Natural killer cell treated with Interleukin-12 subunit alpha and Interleukin-12 subunit beta and Interleukin-15 and Interleukin-18, amount 100 ng/mL, for 72 hours (primary cell): ENCODE measurements at places on chromosomes 7 and 10. TPM values are rescaled to one million over a fixed set of nuclear protein-coding genes. Genes with fewer than 3 reads are reported as not detected.

DNA sequence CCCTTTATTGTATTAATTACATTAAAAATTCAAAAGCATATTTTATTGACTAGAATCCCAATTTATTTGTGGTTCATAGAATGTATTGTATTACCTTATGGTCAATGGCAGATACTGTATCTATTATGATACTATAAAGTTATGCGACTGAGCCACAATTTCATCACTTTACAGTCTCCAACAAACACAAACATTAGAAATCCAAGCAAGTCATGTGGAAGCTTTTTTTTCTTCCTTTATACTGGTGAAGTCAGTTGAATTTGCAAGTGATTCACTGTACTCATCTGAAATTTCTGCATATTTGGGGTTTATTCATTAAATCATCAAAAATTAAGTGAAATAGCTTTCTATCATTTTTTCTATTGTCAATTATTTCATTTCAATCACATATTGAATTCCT is 54.3 kb downstream of the BMPER start:
- DNase-seq, result no peak

DNA sequence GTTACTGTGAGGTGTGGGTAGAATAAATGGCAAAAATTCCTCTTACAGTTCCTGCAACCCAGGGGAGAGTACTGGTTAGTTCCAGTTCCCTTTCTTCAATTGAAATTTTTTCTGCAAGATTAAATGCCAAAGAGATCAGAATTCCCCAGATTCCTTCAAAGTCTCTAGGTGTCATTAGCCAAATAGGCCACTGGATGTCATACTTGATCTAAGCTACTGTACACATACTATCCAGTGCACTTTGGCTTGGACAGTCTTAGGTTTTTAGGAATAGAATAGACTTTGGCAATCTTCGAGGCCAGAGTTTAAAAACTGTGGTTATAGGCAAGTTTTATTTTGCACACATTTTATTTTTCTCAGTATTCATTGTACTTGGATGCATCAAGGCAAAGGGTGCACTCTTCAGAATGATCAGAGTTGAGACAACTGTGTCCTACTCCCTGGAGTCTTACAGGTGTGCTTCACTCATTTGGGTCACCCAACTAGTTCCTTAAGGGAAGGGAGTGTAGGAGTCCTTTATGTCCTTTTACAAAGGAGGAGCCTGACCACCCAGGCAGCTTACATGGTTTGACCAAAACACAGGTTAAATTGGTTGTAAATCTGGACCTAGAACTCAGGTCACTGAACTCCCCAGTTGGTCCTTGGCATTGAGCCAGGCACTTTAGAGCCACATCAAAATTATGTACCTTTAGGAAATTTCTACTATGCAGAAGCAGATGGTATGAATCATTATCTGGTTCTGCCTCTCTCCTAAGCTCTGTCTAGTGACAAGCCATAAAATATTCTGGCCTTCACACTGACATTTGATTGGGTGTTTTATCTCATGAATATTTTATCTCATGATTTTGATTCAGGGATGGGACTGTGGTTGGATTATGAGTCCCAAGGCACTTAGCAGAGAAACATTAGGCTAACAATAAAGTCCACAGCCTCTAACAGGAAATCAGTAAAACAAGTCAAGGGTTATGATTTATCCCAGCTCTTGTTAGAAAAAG is 49.5 kb downstream of the ASAH2B start:
- no peak for DNase-seq

DNA sequence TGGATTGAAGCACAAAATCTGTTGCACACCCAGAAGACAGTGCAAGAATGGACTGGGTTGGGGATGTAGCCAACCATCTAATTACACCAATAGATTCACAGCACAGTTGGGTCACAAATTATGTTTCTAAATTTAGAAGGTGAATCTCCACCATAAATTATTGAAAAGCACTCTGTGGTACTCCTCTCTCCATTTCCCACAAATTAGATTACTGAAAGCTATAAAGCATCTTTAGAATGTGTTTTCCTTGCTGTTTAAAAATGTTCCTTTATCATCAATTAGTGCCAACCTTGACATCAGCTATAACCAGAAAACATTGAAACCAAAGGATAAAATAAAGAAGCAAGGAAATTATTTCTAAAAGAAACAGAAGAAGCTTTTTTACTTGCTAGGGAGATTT is 39.9 kb upstream of the HDAC9 start:
- DNase-seq, result no peak

GRCh38 chr7:90706072-90706716 is 110.1 kb downstream of the CDK14 start:
- DNase-seq, result no peak

DNA sequence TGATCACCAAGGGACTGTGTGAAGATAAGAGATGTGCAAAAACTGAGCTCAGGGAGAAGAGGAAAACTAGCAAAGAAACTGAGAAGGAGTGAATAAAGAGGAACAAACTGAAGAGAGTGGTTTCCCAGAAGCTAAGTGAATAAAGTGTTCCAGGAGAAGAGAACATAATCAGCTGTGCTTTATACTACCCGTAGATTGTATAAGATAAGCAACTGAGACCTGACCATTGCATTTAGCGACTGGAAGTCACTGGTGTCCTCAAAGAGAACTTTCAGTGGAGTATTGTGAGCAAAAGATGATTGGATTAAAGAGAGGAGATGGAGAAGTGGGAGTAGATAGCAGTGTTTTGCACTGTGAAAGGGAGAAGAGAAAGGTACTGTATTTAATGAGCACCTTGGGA is 14.6 kb downstream of the PHTF2 start:
- no peak for DNase-seq

GRCh38 chr7:73431041-73431835 is 2.3 kb upstream of the FZD9 start:
- DNase-seq, result no peak

GRCh38 chr7:83101530-83101929 is 61.2 kb downstream of the PCLO start:
- no peak for DNase-seq

TSPAN12 gene
- total RNA-seq, result not detected

PNLIPRP2 gene
- total RNA-seq, result not detected

BLNK gene
- 1.0 TPM for total RNA-seq

MBL2 gene
- total RNA-seq, result not detected

ADAM8 gene
- 211 TPM for total RNA-seq

GDF10 gene
- total RNA-seq, result not detected

OR2A7 gene
- not detected for total RNA-seq
